ENCODE measurements at places on chromosomes 3 and 15.
A peak's percentile ranks its signal among the peaks of the same experiment; 100 is the strongest.

DNA sequence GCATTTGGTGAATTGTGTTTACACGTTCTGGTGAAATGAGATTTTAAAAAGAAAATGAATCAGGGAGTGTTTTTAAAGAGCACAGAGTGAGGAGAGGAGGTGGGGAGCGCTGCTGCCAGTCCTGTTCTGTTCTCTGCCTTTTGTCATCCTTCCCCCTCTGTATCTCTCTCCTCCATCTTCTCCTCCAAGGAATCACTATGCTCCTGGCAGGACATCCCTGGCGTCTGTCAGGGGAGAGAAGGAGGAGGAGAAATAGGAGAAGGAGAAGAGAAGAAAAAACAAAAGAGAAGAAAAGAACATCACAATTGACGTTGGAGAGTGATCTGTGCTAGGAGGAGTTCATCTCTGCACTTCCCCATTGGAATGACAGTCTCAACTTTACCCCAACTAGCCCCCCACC, 627.6 kb upstream of the TBL1XR1 start:
- DNase-seq: no peak

DNA sequence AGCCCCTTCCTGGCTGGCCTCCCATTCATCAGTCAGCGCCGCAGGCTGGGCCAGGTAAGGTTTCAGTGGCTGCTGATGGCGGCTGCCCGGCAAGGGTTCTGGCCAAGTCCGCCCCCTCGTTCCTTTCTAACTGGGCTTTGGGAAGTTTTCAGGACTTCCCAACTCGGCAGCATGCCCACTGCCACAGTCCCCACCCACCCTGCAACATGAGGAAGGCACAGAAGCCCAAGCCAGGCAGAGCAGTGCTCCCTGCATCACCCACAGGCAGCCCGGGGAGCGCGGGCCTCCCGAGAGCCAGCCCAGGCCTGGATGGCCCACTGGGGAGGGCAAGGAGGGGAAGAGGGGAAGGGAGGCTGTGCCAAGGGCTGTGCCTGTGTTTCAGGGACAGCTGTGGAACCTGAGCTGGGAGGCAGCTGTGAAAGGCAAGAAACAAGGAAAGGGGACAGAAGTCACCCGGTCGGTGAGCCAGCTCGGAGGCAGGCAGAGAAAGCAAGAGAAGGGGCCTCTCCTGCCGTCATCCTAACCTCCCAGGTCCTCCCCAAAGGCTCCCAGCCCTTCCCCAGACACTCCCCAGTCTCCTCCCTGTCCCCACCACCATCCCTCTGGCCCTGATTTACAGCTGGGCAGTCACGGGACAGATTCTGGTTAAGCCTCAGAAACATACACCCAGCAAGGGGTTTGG, 73.9 kb downstream of the CPN2 start:
- peak; percentile 55 for DNase-seq

- DNase-seq: no peak
Measured at GRCh38 chr15:77722759-77723460, 90.2 kb upstream of the LINGO1 start.

GRCh38 chr15:61571026-61571425, 341.9 kb upstream of the RORA start:
- no peak for DNase-seq

- DNase-seq: no peak
Measured at GRCh38 chr15:91426412-91426811, 326.4 kb downstream of the SV2B start.

GRCh38 chr15:53251523-53251922, 461.4 kb upstream of the ONECUT1 start:
- DNase-seq: no peak

- DNase-seq: no peak
Measured at GRCh38 chr3:4939276-4939675, 40.0 kb upstream of the BHLHE40 start.
